Ovary (tissue), 10 donors: ENCODE measurements at places on chromosomes 4 and X. TPM values are rescaled to one million over a fixed set of nuclear protein-coding genes. Genes with fewer than 3 reads are reported as not detected.

The TCEAL6 gene
- 4.5 TPM for total RNA-seq

- no peak for DNase-seq
Observed at GRCh38 chr4:102217775-102218355, 127.4 kb downstream of the SLC39A8 start.

The PNMA3 gene
- total RNA-seq = not detected

- no peak for DNase-seq
Observed at GRCh38 chrX:132737743-132738142, 220.7 kb downstream of the HS6ST2 start.
